ENCODE measurements at places on chromosomes 1 and 21.
A peak's percentile ranks its signal among the peaks of the same experiment; 100 is the strongest.

DNA sequence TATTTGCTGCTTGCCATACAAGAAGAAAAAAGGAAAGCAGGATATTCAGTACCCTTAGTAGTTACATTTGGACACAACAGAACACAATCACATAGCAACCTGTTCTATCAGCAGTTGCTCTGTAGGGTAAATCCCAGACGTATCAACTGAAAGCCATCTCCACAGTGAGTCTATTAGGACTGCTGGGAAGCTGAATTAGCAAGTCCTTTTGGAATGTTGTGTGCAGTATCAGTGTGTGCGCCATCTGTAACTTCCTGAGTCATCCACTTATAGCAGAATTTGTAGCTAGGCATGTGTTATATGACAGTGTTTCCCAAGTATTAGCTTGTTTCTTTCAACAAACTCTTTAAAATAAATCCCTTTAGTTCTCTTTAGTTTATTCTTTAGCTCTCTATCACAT lies 21.3 kb downstream of the CCDC30 start:
- peak; percentile 69 for DNase-seq

- DNase-seq = no peak
Observed at GRCh38 chr1:112058815-112059450, 69.5 kb upstream of the KCND3 start.

- no peak for DNase-seq
Observed at GRCh38 chr1:177103005-177103852, 61.3 kb downstream of the ASTN1 start.

DNA sequence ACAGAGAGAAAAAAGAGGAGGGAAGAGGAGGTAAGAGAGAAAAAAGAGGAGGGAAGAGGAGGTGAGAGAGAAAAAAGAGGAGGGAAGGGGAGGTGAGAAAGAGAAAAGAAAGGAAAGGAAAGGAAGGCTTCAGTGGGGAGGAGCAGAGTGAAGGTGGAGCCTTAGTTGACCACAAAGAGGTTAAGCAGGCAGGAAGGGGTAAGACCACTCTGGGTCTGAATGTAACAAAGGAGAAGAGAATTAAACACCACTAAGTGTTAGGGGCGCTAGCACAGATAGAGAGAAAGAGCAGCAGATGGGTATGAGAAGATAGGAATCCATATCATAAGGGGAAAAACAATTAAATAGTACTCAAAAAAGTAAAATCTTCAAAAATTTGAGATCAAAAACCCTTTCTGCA lies 6.6 kb downstream of the PTPN14 start:
- DNase-seq = no peak

DNA sequence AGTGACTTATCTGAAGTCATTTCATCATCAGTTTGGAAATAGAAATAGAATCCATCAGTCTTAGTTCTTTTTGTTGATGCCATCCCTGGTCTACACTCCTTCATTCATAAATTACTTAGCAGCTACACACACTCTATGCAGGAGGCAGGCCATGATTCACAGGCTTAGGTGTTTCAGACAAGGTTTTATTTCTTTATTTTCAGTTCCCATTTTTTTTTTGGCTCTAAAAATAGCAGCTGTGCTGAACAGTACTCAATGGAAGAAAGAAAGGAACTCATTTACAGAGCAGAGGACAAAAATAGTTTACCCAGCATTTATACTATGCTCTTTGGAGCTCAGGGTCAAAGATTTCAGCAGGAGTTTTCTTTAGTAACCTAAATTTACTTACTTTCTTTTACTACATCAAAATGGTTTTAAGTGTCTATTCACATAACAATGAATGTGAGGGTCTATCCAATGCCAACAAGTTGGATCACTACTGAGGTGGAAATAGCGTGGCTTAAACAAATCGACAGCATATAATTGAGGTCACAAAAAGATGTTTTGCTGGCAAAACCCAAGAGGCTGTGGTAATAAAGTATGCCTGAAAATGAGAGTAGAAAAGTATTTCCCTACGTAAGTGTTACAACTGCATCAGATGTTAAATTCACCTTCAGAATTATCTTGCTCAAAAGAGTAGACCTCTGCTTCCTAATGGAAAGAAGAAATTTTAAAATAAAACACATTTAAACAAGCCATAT lies 7.7 kb downstream of the KRTAP19-8 start:
- DNase-seq = no peak

Data from AG04450 (cell line).